SHP77 treated with DMSO at 0.1 percent for 48 hours (cell line): ENCODE measurements at places on chromosomes 11 and 22.

- no peak for DNase-seq
Observed at GRCh38 chr11:90135016-90135415, 553 bp downstream of the NAALAD2 start.

- DNase-seq = no peak
Observed at GRCh38 chr22:42461511-42461910, 29.3 kb upstream of the NFAM1 start.

DNA sequence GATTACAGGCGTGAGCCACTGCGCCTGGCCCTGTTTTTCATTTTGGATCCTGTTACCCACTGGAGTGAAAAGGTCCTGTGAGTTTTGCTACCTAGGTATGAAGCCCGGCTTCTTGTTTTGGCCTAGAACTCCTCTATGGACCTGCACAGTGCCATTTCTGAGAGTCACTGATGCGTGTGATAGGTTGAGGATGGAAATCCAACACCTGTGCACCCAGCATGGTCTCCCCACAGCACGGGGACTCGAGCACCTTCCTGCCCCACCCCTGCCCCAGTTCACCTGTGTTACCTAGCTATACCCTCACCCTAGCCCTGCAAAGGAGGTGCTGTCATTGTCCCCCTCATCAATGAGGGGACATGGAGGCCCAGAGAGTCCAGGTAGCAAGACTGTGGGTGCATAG, 5.1 kb downstream of the FBLN1 start:
- DNase-seq = no peak

GRCh38 chr22:40855979-40856512, 393 bp downstream of the ST13 start:
- peak; percentile 2 for DNase-seq

DNA sequence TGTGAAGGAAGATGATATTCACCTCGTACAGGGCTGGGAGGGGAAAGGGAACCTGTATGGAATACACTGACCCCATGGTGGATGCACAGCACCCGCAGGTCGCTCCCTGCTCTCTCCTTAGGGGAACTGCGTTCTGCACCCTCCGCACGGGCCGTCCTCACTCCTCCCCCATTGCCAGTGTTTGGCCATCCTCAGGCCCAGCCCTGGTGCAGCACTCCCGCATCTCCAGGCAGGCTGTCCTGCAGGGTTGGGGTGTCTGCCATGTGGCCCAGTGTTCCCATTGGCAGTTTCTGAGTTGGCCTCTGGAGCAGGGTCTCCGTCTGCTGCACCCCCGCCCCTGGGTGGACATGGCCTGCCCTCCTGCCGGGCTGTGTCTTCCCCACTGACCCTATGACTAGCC, 19.1 kb upstream of the PARVG start:
- DNase-seq = no peak

DNA sequence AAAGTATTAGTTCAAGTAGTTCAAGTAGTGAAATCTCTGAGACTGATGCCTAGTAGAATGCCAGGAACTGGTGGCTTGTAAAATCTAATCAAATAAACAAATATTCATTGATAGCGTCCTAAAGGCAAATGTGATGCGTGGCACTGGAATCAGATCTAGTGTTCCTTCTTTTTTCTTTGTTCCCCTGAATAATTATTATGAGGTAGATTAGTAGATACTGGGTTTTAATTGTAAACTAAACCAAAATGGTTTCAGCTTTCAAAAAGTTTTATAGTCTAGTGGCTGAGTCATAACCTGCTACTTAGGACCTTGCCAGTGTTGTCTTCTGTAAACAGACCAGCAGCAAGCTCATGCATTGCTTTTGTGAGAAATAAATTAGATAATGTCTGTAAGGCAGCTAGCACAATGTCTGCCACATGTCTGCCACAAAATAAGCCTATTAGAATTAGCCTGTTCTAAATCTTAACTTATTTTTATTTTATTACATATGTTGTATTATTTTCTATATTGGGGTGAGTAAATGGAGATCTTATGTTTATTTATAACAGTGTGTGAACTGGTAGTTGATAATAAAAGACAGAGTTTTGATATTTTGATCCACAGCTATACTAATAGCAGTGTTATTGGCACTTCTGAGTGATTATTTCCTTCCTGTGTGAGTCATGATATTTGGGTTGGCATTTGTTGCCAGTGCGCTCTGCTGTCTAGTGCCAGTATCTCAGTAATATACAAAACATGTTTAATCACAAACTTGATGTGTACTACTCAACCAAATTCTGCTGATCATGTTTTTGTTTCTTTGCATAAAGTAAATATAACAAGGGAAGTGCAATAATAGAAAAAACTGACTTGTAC, 135.7 kb downstream of the TMEM135 start:
- DNase-seq = peak; percentile 21

DNA sequence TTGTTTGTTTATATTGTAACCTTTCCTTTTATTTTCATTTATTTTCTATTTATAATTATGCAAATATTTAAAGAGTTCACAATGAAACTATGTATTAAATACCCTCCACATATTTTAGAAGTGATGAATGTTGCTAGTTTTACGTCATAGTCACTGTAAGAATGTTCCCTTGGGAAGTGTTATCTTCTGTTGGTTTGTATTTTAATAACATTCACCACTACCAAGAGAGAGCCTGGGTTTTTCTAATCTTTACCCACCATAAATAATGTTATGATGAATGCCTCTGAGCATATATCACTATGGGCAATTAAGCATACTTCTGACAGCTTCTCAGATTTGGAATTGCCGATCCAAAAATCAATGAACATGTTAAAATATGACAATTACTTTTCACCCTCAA, 80.7 kb downstream of the GGT1 start:
- no peak for DNase-seq

GRCh38 chr11:60349990-60350389, 22.9 kb downstream of the MS4A6E start:
- no peak for DNase-seq
